ENCODE measurements at places on chromosomes 3 and 15.

GRCh38 chr15:68609629-68610028, 30.8 kb downstream of the CORO2B start:
- no peak for DNase-seq

DNA sequence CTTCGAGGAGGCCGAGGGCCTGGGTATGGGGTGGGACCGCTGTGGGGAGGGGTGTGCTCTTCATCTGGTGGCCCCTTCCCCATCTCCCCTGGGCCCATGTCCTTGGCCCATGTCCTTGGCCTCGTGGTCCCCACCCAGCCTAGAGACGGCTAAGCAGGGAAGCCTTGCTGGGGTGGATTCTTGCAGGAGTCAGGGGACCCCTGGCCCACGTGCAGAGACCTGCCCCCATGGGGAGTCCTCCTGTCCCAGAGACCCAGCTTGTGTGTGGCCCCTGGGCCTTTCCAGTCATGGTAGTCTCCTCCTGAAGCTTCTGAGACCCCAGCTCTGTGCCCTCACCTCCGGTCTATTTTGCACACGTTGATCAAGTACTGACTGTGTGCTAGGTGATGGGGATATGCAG, 97.4 kb downstream of the TBC1D2B start:
- DNase-seq = no peak

DNA sequence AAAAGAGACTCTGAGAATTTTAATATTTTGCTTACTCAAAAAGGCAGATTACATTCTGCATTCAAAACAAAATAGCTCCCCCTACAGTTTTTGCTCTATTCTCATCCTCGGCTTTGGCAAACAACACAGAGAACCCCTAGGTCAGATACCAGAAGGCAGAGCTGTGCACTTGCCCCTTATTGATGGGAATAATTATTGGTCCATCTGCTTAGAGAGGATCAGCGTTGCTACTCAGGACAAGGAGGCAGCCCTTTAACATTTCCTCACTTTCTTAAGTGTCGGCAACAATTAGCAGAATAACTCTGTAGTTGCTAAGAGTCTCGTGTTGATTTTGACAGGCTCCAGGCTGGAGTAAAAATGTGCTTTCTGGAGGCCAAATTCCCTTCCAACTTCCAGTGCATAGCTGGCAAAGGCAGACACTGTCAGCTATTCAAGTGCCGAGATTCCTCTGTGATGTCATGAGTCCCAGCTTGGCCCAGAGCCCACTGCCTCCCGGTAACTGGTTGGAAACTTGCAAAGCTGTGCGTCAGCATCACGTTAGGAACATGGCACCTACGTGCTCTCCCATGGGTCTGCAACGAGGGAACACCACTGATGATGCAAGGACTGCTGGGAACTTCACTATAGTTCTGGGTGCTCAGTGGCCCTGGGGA, 482.7 kb upstream of the ADAMTS9 start:
- no peak for DNase-seq

DNA sequence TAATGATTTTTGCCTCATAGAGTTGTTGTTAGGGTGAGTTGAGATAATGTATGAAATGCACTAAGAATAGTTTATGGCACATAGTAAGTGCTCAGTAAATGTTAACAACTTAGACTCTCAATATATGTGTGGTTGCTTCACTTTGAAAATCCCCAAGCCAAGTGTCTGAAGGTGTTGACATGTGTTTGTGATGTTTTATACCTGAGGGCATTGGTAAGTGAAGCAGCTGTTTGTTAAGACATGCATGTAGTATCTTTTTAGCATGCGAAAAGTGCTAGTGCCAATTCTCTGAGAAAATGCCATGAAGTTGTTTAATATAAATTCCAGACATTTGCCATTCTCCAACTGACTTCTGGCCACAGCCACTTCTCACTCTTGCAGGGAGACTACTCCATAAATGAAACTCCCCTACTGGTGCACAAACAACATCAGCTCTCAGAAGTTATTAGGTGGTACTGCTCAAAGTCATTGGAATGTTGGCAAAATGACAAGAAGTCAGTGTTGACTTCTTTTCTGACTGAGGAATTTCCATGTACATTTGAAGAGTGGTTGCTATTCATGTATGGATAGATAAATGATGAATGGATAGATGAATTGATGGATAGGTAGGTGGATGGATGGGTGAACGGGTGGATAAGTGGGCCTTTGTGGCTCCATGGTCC, 103.6 kb upstream of the NUDT16 start:
- peak; percentile 2 for DNase-seq

- peak; percentile 89 for DNase-seq
Measured at GRCh38 chr15:62895139-62895866, 147.2 kb upstream of the TPM1 start.

DNA sequence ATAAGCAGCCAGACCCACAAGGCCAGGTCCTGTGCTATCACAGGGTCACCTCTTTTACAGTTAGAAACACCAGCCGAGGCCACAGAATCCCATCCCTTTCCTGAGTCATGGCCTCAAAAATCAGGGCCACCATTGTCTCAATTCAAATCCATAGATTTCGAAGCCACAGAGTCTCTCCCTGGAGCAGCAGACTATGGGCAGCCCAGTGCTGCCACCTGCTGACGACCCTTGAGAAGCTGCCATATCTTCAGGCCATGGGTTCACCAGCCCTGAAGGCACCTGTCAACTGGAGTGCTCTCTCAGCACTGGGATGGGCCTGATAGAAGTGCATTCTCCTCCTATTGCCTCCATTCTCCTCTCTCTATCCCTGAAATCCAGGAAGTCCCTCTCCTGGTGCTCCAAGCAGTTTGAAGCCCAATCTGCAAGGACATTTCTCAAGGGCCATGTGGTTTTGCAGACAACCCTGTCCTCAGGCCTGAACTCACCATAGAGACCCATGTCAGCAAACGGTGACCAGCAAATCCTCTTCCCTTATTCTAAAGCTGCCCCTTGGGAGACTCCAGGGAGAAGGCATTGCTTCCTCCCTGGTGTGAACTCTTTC, 39.6 kb downstream of the TGM4 start:
- DNase-seq = peak; percentile 33

DNA sequence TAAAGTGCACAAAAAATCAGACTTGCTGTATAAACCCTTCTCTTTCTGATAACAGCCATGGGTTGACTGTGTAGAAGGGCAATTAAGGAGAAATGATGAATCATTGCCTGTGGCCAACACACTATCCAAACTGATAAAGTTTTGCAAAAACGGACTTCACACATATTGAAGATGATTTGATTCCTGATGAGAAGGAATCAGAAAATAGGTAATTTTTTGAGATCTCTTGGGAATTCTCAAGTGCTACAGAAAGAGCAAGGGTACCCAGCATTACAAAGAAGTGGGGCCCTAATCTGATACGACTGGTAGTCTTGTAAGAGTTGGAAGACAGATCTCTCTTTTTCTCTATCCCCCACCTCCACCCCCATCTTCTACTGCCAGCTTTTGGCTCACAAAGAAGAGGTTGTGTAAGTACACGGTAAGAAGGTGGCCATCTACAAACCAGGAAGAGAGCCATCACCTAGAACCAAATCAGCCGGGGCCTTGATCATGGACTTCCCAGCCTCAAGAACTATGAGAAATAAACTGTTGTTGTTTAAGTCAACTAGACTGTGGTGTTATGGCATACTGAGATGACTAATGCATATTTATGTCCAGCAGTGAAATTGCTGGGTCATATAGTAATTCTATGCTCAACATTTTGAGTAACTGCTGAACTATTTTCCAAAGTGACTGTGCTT, 254.7 kb downstream of the EDEM1 start:
- DNase-seq = no peak

DNA sequence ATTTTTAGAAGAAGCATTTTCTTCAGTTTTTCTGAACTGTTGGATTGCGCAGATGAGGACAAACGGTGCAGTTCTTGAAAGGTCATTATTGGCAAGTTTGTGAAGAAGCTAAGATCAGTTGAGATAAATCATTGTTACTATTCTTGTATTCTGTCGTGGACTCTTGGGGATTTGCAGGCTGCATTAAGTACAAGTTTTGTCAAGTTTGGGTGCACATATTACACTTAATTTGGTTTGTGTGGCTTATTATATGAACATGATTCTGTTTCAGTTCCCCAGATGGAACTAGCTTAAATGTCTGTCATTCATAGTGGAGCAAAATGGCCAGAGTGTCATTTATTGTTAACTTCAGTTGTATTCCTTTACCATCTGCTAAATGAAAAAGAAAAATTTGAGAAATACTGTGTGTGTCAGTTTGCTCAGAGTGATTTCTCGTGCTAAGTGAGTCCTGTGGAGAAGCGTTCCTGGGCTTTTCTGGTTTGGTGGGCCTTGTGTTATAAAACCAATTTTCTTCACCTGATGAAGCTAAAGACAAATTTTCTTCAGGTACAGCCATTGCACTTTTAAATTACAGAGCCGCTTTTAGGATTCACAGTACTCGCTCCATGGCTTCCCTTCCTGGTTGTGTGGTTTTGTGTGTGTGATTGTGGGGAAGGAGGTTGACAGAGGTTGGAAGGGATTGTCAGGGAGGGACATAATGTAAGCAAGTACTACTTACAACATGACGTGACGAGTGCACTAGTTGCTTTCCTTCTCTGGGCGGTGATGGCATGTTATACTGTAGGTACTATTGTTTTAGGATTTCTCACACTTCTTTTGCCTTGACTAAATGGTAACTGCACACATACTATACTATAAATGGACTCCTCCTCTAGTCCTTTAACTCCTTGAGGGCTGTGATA, 1.7 kb downstream of the AKAP13 start:
- no peak for DNase-seq

DNA sequence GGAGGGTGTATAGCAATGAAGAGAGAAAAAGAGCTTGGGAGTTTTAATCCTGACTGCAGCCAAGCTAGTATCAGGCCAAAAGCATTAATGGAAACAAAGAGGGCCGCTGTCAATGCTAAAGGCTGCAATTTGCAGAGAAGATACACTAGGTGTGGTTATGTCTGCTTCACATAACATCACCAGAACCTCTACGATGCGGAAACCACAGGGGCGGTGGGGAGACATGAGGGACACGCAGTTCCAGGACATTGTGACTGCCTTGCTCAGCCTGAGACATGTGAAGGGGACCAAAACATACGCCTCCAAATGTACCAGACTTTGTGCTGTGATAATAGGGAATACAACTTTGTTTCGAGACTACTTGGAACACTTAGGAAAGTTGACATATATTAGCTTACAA, 88.4 kb downstream of the APBA2 start:
- no peak for DNase-seq

DNA sequence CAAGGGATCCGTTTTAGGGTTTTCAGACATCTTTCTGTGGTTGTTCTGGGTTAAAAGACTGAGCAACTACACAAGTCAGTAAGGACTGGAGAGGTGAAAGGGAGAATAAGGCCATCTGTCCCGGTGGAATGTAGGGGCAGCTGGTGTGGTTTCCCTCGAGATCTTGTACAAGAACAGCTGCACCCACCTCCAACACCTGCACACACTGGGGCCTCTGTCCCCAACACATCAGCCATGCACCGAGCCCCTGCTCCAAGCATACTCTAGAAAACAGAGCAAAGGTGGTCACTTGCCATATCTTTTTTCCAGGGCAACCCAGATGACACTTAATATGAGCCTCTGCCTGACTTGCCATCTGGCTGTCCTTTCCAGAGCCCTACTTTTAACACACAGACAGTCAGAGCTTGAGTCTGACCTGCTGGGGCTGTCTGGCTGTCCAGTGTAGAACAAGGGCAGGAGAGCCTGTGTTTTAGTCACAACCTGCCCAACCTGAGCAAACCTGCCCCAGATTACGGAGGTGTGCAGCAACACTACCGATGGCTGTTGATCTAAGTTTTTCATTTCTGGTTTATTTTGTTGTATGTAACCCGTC, 12.2 kb downstream of the MAN2A2 start:
- no peak for DNase-seq

GRCh38 chr15:96107916-96108315, 222.6 kb upstream of the NR2F2 start:
- DNase-seq = no peak

- no peak for DNase-seq
Measured at GRCh38 chr3:148718982-148719862, 21.5 kb downstream of the AGTR1 start.

- no peak for DNase-seq
Measured at GRCh38 chr3:193589129-193589528, 3.9 kb upstream of the OPA1 start.
